DMS79 (cell line): ENCODE measurements at places on chromosomes 11 and 22.

GRCh38 chr11:56890584-56891305 is 98.0 kb upstream of the OR5AK2 start:
- no peak for DNase-seq

DNA sequence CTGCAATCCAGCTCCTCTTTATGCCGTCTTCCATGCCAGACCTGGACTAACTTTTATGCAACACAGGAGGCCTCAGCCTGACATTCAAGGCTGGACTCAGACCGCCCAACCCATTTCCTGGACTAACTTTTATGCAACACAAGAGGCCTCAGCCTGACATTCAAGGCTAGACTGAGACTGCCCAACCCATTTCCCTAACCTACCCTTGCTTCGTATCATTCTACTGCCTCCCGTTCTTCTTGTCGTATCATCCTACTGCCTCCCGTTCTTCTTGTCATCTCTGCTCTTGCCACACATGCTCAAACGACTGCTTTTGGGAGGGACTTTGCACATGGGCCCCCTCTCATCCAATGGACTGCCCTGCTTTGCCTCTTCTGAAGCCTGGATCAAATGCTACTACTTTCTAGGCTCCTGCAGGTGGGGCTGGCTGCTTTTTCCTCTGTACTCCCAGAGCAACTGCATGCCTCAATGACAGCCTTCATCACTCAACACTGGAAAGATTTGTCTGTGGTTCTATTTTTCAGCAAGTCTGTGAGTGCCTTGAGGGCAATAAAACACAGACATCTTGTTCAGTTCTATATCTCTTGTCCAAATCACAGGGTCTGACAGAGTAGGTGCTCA is 7.8 kb downstream of the TBC1D10A start:
- no peak for DNase-seq

GRCh38 chr11:47566149-47566698 is 825 bp downstream of the PTPMT1 start:
- DNase-seq: no peak

- DNase-seq: no peak
Measured at GRCh38 chr22:29105468-29105867, 32.6 kb downstream of the KREMEN1 start.

DNA sequence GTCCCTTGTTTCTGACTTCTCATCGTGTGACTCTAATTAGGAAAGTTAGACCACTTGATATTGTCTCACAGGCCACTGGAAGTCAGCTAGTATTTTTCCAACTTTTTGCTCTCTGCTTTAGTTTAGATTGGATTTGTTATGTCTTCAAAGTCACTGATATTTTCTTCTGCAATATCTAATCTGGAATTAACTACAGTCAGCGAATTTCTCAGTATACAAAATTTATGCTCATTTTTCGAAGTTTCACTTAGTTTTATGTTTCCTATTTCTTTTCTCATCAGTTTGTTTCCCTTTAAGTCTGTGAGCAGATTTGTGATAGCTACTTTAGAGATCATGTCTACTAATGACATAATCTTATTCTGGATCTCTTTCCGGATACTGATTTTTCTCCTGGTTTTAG is 1027.2 kb upstream of the CNTN5 start:
- DNase-seq: no peak

DNA sequence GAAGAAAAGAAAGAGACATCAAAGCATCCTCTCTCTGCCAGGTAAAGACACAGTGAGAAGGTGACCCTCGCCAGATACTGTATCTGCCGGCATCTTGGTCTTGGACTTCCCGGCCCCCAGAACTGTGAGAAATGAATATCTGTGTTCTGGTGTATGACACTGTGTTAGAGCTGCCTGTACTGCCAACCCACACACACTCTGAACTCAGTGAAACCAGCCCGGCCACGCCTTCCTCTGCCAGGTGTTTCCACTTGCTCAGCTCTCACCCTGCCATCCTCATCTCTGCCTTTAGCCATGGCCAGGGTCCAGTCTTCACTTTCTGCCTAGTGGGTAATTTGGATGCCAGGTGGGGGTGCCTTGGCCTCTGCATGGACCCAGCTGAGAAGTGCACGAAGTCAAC is 24.0 kb downstream of the CBX7 start:
- DNase-seq: no peak

GRCh38 chr22:27299181-27300085 is 502.1 kb downstream of the MN1 start:
- no peak for DNase-seq

DNA sequence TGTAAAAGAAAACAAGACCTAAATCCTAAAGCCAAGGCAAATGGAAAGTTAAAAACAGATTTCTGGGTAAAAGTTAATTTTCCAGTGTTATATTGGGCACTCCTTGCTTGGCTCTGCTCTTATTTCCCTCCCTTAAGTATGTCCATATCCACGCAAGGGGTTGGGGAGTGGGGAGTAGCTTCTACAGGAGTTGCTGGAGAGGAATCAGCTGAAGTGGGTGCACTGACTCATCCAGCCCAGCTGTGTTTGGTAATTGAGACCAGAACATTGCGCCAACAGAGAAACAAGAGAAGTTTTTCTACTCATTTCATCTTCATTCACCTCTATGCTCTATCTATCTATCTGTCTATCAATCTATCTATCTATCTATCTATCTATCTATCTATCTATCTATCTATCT is 298.4 kb upstream of the PDGFD start:
- DNase-seq: no peak

DNA sequence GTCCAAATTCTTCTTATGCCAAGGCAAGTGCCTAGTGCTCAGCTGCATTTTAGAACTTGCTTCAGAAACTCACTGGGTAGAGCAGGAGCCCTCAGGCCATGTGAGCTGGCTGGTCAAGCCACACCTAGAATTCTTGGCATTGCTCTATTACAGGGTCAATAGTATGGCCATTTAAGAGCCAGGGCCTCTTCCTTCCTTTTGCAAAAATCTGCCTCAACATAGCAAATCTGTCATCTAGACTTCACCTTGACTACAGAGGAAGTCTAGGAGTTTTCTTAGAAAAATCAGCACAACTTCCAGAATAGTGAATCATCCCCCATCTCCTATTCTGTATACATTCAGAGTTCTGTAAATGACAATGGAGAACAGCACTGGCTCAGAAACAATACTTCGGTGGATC is 112.0 kb upstream of the TTC12 start:
- no peak for DNase-seq

DNA sequence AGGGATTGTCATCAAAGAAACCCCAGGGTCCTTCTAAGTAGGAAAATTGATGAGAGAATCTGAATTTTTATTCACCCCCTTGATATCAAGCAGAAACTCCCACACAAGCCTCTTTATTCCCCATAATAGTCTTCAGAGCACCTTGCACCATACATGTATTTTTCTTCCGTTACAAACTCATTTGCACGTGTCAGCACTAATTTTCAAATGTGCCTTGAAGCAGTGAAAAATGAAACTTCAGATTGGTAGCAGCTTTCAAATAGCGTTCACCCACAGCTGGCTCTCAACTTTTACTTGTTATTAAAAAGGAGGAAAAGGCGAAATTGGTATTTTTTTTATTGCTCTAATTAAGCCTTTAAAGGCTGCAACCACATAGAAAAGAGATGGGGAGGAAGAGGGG is 343.0 kb upstream of the TENM4 start:
- no peak for DNase-seq

DNA sequence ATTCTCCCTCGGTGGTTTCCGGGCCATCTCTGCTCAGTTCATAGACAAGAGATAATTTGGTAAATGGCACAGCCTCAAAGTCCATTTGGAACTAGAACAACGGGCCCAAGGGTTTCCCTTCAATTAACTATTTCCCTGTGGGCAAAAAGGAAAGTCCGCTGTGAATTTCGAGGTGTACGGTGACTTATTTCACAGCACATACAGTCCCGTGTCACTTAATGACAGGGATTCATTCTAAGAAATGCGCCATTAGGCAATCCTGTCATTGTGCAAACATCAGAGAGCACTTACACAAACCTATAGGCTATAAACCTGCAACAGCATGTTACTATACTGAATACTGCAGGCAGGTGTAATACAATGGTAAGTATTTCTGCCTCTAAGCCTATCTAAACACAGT is 551.6 kb downstream of the OPCML start:
- no peak for DNase-seq

GRCh38 chr22:35177811-35178210 is 79.5 kb upstream of the HMGXB4 start:
- no peak for DNase-seq

GRCh38 chr11:11250470-11250869 is 102.6 kb downstream of the CSNK2A3 start:
- no peak for DNase-seq

- DNase-seq: no peak
Measured at GRCh38 chr11:122304973-122305372, 189.0 kb upstream of the BLID start.

GRCh38 chr11:76013526-76013925 is 192.8 kb downstream of the WNT11 start:
- no peak for DNase-seq

- DNase-seq: no peak
Measured at GRCh38 chr11:30153008-30153407, 77.8 kb upstream of the FSHB start.

DNA sequence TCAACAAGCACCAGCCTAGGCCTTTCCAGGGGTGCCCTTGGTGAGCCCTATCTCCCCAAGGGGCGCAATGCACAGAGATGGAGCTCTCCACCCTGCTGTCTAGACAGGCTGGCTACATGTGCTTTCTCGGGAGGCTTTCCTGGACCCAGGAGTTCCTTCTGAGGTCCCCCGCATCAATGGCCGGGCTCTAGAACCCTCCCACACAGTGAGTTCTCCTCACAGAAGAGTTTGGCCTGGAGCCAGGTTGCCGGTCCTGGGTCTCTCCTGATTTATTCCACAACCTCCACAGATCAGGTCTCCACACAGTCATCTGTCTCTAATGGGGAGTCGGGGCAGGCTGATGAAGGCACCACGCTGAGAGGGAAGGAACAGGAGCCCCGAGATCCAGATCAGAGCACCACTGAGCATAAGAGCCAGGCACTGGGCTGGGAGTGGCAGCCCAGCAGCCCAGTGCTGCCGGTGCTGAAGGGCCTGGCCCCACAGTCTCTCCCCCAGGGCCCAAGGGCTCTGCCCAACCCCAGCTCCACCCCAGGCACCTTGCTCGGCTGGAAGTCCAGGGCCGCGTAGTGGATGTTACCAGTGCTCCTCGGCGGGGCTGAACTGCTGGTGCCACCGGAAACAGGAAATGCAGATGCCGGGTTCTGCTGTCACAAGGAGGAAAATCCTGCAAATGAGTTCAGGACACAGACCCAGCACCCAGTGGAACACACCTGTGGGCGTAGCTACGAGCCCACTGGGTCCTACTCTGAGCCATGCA is 44.7 kb downstream of the GAB4 start:
- DNase-seq: no peak

DNA sequence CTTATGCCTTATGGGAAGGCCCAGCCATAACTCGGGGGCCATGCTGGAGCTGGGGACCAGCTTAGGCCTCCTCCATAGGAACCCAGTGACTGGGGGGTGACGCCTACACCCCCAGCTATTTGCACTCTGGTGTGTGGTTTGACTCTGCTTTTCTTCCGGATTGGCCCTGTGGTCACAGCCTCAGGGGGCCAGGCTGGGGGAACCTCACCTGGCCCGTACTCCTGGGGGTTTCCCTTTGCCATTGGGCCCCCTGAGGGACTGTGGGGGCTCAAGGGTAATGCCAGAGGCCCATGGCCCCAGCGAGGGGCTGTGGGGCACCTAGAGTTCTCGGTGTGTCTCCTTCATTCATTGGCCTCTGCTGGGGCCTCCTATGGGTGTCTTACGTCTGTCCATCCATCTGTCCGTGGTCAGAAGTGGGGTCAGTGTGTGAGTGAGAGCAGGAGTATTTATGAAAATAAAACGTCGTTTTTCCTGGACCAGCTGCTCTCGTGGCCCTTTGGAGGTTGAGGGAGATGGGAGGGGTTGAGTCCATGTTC is 6.3 kb upstream of the SH3BP1 start:
- DNase-seq: no peak

GRCh38 chr22:43128928-43129424 is 14.2 kb downstream of the MCAT start:
- DNase-seq: peak; percentile 17

DNA sequence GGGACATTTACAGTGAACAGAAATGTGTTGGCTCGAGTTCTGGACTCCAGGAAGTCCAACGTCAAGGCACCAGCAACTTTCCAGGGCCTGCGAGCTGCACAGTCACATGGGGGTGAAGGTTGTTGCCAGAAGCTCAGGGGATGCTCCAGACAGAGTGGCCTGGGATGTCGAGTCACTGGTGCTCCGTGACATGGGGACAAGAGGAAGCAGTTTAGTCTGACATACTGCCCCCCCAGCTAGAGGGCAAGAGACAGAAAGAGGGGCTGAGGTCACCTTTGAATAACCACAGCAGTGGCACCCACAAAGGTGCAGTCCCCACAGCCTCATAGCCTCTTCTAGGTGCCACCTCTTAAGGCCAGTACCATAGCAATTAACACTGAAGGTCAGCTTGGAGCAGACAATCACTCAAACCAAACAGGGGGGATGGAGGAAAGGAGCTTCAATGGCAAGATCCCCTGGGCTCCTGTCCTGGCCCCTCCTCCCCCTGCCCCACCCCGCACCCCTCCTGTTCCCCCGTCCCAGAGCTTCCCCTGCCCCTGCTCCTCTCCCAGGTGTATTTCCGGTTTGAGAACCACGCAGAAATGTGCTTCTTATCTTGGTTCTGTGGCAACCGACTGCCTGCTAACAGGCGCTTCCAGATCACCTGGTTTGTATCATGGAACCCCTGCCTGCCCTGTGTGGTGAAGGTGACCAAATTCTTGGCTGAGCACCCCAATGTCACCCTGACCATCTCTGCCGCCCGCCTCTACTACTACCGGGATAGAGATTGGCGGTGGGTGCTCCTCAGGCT is 3.8 kb downstream of the APOBEC3D start:
- no peak for DNase-seq

- DNase-seq: no peak
Measured at GRCh38 chr22:40258017-40258416, 80.3 kb downstream of the TNRC6B start.

DNA sequence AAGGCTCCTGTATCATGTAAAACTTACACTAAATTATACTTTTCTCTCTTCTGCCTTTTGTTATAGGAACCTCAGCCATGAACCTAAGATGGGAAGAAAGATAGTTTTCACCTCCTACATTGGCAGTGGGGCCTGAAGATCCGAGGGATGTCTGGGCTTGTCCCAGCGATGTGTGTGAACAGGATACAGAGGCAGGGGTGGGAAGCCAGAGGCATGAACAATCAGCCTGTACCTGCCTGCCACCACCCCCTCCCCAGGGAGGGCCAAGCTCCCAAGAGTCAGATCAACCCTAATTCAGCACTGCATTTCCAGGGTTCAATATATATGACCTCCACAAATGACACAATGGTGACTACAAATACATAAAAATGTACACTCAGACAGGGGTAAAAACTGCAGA is 9.4 kb downstream of the KIAA0930 start:
- no peak for DNase-seq

DNA sequence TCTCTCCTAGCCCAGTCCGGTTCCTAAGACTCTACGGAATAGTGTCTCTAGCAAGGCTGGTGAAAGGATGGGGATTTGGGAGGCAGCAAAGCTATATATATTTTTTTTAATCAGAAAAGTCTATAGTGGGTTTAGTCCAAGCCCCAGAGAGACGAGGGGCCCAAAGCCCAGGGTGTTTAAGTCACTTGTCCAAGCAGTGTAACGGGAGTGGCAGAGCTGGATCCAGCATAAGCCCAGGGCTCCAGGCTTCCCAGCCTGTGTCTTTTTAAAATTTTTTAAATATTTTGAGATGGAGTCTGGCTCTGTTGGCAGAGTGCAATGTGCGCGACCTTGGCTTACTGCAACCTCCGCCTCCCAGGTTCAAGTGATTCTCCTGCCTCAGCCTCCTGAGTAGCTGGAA is 6.8 kb downstream of the GRIK4 start:
- DNase-seq: no peak
